ENCODE measurements at places on chromosomes 11 and 22.

- no peak for DNase-seq
Measured at GRCh38 chr11:110878513-110878912, 166.3 kb upstream of the ARHGAP20 start.

GRCh38 chr22:46557736-46558480, 20.5 kb upstream of the CELSR1 start:
- no peak for DNase-seq

- DNase-seq, result no peak
Measured at GRCh38 chr11:86558207-86558606, 114.2 kb downstream of the ME3 start.

DNA sequence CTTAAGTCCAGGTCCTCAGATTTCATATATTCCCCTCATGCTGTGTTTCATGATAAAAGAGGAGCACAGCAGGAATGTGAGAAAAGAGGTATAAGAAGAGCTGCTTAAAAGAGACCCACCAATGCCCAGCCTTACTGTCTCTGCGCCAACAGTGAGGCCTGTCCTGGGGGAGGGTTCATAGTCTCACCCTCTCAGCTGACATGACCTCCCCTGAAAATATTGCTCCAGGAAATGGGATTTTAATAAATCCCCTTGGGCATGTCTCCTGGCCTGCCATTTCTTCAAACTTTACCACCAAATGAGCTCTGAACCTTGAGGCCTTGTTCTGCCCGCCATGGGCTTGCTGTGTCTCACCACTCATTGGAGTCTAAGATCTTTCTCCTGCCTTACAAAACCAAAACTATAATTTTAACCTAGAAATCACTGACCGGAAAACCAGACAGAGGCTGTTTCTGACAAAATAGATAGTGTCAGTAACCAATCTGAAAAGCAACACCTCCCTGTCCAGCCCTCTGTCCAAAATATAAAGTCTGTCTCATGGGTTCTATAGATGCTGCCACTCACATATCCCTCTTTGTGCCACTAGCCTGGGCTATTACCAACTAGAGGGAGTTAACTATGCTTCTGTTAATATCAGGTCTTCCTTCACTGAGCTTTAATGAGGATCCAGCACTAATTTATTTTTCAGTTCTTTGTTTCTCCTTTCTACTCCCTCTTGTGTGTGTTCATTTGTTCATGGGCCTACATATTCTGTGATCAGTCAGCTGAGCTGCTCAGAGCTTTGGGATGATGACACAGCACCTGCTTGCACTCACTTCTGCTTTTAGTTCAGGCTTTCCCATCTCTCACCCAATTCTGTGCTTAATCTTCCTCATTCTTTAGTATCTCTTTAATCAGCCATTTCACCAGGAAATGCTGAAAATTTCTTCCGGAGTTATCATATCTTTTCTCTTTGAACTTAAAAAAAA, at the start of gene OR2AG2:
Gene OR2AG2, minus strand, starts transcription at position 51 of the 968 bp plus-strand sequence. CDS start 3,019 bp downstream, outside the sequence.
- no peak for DNase-seq

GRCh38 chr22:19035474-19036228, 86.6 kb downstream of the DGCR2 start:
- no peak for DNase-seq

GRCh38 chr22:24807284-24807950, 1.4 kb downstream of the SGSM1 start:
- no peak for DNase-seq

DNA sequence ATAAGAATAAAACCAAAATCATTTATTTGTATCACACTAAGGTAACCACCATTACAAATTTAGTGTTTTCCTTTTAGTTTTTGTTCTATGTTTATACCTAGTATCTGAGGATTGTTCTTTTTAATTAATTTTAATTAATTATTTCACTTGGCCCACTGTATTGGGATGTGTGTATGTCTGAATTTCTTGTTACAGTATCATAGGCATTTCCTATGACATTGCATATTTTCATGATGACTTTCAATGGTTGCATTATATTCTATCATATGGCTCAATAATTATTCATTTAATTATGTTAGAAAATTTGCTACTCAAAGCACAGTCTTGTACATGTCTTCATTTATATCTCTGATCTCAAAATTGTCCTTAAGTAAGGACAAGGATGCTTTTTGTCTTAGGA, 41.0 kb downstream of the C11orf71 start:
- DNase-seq, result no peak

DNA sequence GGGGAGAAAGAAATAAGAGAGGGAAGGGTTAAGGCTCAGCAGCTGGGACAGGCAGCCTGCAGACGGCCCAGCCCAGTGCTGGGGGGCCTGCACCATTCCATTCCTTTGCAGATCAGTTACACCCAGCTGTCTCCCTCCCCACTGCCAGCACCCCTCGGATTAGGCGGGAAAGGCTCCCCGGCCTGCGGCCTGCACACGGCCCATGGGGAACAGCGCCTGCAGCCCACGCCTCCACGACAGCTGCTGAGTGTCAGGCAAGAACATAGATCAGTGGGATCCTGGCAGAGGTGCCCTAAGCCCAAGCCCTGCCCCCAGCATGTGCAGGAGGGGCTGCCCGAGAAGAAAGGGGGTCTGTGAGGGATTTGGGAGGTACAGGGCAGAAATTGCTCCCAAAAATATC, 65.8 kb upstream of the MYOD1 start:
- DNase-seq, result no peak

DNA sequence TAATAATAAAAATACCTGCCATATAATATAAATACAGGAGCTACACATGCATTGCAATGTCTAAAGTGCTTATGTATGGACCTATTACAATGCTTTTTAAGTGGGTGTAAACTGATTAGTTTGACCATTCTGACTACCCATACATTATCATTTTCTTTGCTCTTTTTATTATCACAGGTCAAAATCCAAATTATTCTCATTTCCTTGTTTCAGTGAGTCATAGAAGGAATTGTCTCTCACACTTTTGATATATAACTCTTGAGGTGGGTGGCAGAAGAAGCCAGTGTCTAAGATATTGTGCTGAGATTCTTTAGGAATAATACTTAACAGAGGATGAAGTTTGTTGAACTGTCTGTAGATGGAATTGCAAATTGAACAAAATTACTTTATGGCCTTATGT, 35.6 kb downstream of the GAS2 start:
- DNase-seq, result no peak

GRCh38 chr11:116434986-116435385, 337.8 kb downstream of the BUD13 start:
- DNase-seq, result no peak

GRCh38 chr11:118152552-118153471, at the start of gene SCN4B:
SCN4B (minus strand) TSS chr11:118152823; CDS start chr11:118152673, 150 bp downstream.
- no peak for DNase-seq

DNA sequence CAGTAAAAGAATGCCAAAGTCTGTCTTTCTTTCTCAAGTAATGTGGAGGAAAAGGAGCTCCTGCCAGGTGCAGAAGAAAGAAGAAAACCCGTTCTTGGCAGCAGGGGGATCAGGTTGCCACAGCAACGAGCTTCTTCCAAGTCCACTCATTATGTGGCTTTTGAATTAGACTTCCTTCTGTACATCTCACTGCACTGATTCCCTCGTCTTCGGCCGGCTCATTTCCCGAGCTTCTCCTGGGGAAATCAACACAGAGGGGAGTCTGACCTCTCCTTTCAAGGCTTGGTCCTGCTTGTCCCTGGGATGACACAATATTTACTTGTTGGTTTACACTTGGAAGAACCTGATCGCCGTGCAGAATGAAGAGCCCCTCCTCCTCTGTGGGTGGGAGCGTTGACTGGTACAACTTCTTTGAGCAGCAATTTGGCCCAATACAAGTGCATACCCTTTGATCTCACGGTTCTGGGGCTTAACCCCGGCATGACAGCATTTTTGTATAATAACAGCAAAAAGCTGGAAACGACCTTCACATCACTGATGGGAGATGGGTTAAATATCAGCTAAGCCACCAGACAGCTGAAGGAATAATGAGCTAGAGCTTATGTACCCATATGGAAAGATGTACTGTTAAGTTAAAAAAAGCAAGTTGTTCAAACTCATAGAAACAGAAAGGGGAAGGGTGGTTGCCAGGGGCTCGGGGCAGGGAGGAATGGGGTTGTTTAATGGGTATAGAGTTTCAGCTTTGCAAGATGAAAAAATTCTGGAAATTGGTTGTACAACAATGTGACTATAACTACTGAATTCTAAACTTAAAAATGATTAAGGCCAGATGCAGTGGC, 35.4 kb downstream of the MCHR1 start:
- no peak for DNase-seq

GRCh38 chr11:12375720-12376119, 1.7 kb upstream of the PARVA start:
- no peak for DNase-seq

DNA sequence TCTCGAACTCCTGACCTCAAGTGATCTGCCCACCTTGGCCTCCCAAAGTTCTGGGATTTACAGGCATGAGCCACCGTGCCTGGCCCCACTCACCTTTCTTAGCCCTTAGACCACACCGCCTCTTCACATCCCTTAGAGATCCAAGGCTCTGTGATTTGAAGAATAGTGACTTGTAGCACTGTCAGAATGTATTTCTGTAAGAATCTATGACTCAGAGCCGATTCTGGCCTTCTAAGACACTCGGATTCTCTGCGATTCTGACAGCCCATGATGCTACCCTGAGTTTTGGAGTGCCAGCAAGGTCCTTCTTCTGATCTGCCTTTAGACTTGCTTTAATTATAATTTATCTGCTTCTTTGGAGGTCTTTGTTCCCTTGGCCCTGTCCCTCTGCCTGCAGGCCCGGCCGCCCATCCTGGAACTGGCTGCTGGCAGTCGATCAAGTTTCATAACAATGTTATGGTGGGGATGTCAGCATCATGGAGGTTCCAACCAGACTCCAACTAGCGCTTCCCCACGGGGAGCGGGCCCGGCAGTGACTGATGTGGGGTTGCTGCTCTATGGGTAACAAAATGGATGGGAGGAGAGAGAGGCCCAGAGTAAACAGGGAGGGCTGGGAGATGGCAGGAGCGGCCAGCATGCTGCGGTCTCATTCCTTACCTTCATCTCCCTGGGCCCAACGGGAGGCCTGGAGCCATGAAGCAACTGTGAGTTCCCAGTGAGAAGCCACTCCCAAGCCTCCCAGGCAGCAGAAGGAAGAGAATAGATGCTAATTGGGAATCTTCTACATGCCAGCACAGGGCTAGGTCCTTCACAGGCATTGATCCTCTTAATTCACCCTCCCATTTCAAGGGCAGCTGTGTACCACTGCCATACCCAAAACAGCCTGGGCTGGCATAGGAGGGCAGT, 55.7 kb upstream of the RASD2 start:
- no peak for DNase-seq

DNA sequence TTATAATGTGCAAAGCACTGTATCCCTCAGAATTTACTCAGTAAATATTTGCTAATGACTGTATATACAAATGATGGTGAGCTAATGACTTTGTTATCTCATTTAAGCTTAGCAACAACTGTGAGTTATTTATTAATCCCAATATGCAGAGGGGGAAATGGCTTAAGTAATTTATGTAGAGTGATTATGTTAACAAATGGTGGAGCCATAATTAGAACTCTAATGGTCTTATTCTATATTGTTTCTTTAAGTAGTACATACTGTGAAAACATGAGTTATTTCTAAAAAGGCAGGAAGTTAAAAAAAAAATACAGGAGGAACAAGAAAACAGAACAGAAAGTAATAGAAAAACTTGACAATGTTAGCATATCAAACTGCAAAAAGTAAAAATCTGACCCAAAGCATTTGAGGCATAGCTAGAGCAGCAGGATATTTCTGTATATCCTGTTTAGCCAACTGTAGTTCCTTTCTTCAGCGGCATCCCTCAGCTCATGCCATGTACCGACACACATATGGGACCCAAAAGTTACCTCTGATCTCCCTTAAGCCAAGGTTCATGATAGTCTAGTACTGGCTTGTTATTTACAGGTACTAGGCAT, 94.2 kb downstream of the FCHSD2 start:
- DNase-seq, result no peak

DNA sequence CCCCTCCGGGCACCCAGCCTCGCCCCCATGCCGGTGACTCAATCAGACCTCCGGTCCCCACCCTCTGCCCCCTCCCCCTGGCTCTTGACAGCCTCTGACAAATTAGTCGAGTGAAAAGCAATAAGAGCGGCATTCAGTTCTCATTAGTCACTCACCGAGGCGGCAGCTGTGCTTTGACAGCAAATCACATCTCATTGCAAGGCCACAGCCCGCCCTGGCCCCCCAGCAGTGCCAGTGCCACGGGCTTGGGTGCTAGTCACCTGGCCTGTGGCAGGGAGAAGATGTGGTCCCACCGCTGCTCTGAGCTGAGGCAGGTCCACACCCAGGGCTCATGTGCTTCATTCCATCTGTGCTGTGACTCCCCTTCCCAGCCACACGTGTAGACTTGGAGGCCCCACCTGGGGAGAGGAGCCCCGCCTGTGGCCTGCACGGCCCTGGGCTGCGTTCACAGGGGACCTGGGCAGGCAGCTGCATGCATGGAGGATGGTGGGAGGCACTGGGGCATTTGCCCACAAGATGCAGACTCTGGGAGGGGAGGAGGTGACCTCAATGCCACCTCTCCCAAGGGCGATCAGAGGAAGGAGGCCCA, 7.4 kb upstream of the TH start:
- DNase-seq, result no peak

DNA sequence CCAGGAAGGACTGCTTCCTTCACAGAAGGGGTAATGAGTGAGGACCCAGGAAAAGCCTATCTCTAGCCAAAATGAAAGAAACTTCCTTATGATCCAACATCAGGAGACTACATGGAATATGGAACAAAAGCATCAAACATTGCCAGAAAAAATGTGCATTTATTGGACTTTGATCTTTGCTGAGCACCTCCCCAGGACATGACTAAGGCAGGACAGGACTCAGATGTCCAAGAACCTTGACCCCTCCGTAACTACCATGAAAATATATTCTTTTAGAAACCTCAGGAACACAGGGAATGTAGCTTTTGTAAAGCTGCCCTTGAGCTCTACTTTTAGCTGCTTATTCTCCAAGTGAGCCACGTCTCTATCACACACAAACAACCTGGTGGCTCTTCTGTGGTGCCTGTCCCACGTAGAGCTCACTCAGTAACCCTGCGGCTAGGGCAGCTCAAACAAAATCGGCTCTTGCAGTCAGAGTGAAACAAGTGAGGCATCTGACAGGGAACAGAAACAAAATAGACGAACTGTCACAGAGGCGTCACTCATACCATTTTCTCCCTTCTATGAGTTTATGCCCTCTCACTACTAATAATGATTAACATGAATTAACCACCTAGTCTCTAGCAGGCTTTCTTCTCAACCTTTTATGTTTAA, 471.5 kb upstream of the API5 start:
- no peak for DNase-seq

DNA sequence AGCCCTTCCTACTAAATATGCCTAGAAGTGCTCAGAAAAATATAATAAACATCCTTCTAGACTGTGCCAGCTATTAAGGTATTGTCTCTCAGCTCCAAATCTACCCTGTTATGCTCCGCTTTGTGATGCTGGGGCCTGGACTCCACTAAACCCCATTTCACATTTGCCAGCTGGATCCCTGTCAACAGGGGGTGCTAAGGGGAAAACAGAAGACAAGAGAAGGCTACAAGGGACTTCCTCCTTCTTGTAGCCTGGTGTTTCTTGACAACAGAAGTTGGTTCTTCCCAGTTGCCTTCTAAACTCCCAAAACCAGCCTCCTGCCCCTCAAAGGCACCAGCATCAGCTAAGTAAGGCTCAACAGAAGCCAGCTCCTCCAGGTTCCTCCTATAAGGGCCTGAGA, 5.2 kb downstream of the NUMA1 start:
- no peak for DNase-seq

Data from activated naive CD4-positive, alpha-beta T cell (primary cell).